ENCODE measurements at places on chromosomes 11 and 22. TPM values are rescaled to one million over a fixed set of nuclear protein-coding genes. Genes with fewer than 3 reads are reported as not detected.

DNA sequence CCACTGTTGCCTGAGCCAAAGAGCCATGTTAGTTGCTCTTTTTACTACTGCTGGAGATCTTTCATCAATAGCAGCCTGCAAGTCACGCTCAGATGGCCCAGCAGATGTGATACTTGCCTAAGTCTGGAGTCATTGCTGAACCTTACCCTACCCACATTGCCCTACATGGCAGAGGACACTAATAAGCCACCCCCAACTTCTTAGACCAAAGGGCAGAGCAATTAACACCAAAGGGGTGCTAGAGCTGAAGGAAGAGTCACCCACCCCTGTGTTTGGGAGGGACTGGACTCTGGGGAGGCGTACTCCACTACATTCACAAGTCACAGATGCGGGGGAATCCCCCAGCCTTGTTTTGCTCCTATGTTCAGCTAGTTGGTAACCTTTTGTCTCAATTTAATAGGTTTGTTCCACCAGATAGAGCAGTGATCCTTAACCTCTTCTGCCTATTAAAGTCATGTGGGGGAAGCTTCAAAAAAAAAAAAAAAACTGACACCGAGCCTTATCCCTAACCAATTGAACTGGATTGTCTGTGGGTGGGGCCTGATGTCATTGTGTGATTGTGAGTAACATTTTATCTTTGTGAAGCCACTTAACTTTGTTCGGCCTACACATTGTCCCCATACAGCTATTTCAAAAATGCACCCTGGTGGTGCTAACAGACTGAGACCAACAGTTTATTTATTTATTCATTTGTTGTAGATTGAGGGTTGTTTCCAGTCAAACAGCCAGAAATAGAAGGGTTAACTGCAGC, 13.1 kb downstream of the ADM start:
- DNase-seq: no peak

DNA sequence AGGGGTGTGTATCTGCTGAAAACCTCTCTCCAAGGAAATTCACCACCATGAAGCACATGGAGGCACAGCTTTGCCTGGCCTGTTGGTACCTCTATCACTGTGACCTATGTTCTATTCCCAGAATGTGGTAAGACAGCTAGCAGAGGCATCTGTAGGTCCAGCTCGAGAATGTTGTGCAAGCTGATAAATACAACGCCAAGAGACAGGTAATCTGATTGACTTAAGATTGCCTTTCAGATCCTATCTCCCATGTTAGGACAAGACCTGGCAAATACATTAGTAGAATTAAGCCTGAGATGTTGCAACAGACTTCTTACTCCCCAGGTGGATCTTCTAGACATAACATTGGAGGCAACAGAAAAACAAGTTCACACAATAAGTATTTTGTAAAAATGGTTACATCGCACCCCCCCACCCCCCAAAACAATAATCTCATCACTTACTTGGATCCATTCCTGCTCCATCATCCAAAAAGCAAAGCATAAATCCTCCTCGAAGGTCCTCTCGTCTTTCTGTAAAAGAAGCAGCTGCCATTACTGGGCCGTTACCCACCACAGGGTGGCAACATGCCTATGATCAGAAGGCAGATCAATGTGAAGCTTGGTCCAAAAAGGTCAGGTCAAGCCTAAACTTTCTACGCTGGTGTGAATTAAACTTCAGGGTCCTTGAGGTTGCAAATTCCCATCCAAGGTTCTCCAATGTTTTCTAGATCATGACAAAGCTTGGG, 18.5 kb downstream of the MORC2 start:
- DNase-seq: no peak

DNA sequence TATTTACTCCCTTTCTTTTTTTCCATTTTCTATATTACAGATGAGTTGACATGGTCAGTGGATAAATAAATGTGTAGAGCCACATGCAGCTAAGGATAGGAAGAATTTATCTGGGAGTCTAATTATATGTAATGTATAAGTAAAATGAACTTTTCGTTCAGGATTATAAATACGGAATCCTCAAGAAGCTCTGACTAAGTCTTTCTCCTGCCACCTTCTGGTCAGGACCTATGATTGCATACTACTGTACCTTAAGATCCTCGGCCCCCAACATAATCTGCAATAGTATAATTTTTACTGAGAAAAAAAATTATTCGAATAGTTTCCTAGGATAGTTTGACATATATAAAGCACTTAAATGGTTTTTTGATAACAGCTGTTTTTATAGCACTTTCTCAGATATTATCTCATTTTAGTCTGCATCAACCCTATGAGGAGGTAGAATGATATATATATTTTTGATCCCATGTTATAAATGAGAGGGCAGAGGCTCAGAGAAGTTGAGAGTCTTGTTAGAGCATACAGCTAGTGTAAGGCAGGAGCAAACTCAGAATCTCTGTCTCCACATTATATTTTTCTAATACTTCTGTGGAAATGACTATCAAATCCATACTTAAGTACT, 36.1 kb downstream of the CCDC90B start:
- DNase-seq: peak; percentile 49

DNA sequence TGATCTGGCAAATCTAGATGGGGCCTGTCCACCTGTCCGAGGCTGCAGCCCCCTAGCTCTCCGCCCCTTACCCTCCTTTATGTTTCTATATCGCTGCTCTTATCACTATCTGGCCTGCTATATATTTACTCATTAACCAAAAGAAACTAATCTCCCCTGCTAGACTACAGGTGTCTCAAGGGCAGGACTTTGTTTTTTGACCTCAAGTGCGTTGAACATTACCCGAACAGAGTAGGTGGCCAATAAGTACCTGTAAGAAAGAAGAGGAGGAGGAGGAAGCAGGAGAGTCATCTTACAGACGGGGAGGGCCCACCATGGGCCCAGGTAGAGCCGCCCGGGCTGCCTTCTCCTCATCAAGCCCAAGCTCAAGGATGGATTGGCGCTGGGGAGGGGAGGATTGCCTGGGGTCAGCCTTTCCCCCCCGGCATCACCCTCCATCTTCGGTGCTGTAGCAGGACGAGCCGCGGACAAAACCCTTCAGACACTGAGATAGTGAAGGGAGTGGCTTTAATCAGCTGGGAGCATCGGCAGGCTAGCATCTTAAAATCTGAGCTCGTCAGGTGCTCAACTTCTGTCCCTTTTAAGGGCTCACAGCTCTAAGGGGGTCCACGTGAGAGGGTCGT, 1.2 kb upstream of the P2RY6 start:
- DNase-seq: no peak

- no peak for DNase-seq
Observed at GRCh38 chr22:22929381-22930221, 42.0 kb downstream of the IGLL5 start.

DNA sequence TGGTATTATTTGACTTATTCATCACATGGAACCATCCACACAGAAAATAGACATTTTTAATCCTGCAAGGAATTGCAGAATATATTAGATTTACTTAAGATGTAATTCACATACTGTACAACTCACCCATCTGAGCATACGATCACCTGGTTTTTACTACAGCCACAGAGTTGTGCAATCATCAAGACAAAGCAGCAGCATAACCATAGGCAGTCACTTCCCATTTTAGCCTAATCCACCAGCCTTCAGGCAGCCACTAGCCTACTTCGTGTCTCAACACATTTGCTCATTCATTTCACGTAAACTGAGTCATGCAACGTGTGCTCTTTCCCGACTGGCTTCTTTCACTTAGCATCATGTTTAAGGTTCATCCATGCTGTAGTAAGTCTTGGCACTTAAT, 23.0 kb downstream of the PIWIL3 start:
- DNase-seq: no peak

DNA sequence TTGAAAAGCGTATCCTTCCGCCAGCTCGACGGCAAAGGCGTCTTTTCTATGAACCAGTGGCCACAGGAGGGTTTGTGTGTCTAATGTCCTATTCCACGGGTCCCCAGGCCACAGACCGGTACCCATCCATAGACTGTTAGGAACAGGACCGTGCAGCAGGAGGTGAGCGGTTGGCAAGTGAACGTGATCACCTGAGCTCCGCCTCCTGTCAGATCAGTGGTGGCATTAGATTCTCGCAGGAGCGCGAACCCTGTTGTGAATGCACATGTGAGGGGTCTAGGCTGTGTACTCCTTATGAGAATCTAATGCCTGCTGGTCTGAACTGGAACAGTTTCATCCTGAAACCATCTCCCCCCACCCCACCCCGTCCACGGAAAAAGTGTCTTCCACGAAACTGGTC, 62.7 kb upstream of the KCNQ1OT1 start:
- DNase-seq: no peak

GRCh38 chr11:6608726-6609501, 3.1 kb downstream of the TAF10 start:
- DNase-seq: no peak

The SERPIND1 gene
- not detected for total RNA-seq

The UBQLN3 gene
- not detected for total RNA-seq

The WBP2NL gene
- not detected for total RNA-seq

The APOA5 gene
- total RNA-seq: not detected

The RFPL3 gene
- not detected for total RNA-seq

The NLRP14 gene
- not detected for total RNA-seq

The ARHGEF12 gene
- total RNA-seq: 18.9 TPM
